Renal cortex interstitium (tissue), 15 donors: ENCODE measurements at places on chromosomes 4 and X. TPM values are rescaled to one million over a fixed set of nuclear protein-coding genes. Genes with fewer than 3 reads are reported as not detected.

GRCh38 chr4:52204921-52205320 is 153.8 kb downstream of the SPATA18 start:
- DNase-seq: no peak

GRCh38 chr4:85756938-85757337 is 282.0 kb downstream of the ARHGAP24 start:
- no peak for DNase-seq

Gene SPANXA2
- polyA plus RNA-seq: not detected

- DNase-seq: no peak
Measured at GRCh38 chrX:123990602-123991001, 29.1 kb downstream of the STAG2 start.

GRCh38 chr4:26150948-26151347 is 169.9 kb upstream of the RBPJ start:
- no peak for DNase-seq

GRCh38 chr4:147332091-147332490 is 148.8 kb upstream of the EDNRA start:
- no peak for DNase-seq

Gene HS3ST1
- polyA plus RNA-seq: 0.48 TPM

DNA sequence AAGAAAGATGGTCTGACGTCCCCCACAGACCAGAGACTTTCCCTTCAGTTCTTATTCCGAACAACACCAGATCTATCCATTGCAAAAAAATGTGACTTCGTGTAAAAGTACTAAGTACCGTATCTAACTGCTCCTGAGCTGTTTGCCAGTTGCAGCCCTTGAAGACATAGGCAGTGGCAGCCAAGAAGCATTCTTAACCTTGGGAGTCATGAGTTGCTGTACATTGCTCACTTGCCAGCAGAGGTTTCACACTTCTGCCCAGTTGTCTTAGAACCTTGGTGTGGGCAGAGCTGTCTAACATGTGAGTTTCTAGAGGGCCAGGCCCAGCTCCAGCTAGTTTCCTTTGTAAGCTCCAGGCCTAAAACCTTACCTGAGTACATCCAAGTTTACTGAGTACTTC is 10.5 kb upstream of the CHRDL1 start:
- no peak for DNase-seq

Gene SCD5
- polyA plus RNA-seq: 46.9 TPM

Gene SPON2
- 5.0 TPM for polyA plus RNA-seq

DNA sequence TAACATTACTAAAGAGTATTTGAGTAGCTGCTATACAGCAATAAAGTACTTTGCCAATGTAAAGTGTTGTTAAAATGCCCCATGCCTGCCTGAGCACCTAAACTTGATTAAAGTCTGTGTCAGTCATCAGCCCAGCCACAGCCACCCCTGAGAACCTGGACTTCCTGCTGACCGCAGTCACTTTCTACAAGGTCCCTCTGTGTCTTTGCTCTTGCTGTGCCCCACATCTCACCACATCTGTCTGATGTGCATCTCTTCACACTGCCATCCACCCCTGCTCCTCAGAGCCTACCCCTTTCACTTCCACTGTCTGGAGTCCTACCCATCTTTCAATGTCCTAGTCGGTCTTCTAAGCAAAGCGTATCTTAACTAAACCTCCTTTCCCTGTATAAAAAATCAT is 25.7 kb downstream of the ALPK1 start:
- no peak for DNase-seq

Gene PCYT1B
- polyA plus RNA-seq: 2.9 TPM

DNA sequence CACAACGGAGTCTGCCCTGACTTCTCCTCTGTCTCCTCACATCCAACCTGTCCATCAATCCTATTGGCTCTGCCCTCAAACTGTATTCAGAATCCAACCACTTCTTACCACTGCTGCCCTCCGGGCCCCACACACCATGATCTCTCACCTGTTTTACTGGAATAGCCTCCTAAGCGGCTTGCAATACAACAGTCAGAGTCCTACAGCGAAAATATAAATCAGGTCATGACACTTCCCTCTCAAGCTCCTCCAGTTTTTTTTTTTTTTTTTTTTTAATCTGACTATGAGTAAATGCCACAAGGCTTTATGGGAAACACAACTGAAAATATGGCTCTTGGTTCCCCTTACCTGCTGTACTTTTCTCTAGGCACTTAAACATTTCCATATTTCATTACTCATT is 42.8 kb downstream of the SHISA3 start:
- no peak for DNase-seq

Gene RAB9B
- polyA plus RNA-seq: 2.6 TPM

DNA sequence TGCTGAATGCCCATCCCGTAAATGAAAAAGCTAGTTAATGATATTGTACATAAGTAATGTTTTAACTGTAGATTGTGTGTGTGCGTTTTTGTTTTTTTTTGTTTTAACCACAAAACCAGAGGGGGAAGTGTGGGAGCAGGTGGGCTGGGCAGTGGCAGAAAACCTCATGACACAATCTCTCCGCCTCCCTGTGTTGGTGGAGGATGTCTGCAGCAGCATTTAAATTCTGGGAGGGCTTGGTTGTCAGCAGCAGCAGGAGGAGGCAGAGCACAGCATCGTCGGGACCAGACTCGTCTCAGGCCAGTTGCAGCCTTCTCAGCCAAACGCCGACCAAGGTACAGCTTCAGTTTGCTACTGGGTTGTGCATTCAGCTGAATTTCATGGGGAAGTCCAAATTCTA is at the start of gene SPP1:
Gene SPP1, plus strand, starts transcription at position 249 of the 400 bp plus-strand sequence. CDS start 1,182 bp downstream, outside the sequence.
- DNase-seq: no peak

Gene F9
- not detected for polyA plus RNA-seq
